Left cardiac atrium (tissue), 4 donors: ENCODE measurements at places on chromosomes 11 and 22.

GRCh38 chr22:36145881-36146280 lies 14.7 kb downstream of the APOL3 start:
- no peak for DNase-seq

GRCh38 chr11:95054356-95054755 lies 5.1 kb downstream of the KDM4F start:
- DNase-seq, result no peak

DNA sequence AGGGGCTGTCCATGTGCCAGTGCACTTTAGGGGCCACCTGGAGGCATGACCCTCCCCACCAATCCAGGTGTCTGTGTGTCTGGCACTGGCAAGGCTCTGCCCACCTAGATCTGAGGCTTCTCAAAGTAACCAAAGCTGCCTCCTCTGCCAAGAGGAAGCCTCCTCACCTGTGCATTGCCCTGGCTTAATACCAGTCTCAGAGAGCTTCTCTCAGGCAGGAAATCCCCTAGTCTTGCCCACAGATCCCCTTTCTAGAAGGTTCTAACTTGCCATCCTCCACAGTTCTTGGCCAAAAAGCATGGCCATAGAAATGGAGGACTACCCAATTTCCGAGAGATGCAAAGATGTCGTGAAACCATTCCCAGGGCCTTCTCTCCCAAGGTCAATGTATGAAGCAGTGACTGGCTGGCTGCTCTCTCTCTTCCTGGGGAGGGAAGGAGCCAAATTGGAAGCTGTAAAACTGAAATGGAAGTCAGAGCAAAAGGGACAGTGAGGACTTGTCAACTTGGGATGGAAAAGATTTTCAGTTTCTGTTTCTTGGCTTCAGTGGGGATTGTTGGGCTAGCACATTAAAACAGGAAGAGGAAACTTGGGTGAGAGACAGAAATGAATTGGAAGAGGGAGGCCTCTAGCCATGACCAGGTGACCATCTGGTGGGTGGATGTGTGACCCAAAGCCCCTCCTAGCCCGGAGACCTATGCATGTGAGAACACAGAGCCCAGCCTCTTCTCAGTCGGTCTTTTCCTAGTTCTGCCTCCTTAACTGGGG lies 68.8 kb downstream of the PRDM11 start:
- DNase-seq, result no peak

GRCh38 chr22:20011993-20012740 lies 4.5 kb downstream of the ARVCF start:
- no peak for DNase-seq
